ENCODE measurements at places on chromosomes 3 and 15.

- DNase-seq, result no peak
These were observed 9.9 kb downstream of the ITPR1 start for GRCh38 chr3:4503050-4503449.

DNA sequence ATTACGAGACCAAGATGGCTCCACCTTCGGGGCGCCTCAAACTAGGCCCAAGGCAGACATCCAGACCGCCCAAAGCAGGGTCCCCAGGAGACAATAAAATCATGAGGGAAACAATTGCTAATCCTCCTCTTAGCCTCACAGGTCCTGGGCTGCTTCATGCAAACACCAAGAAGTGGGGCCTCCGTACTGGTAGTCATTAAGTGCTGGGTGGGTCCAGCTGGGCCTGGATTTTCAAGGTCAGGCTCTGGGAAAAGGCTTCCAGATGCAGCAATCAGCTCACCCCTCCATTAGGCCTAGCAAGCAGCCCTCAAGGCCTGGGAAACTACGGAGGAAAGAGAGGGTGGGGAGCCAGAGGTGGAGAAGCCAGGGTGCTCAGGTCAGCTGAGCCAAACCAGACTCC lies 634 bp downstream of the FBXL22 start:
- DNase-seq, result no peak

- DNase-seq, result no peak
These were observed 6.7 kb downstream of the IDH2 start for GRCh38 chr15:90095521-90095959.

- no peak for DNase-seq
These were observed 234.3 kb upstream of the ZPLD1 start for GRCh38 chr3:102200560-102200959.
